ENCODE measurements at places on chromosomes 7 and 10.

DNA sequence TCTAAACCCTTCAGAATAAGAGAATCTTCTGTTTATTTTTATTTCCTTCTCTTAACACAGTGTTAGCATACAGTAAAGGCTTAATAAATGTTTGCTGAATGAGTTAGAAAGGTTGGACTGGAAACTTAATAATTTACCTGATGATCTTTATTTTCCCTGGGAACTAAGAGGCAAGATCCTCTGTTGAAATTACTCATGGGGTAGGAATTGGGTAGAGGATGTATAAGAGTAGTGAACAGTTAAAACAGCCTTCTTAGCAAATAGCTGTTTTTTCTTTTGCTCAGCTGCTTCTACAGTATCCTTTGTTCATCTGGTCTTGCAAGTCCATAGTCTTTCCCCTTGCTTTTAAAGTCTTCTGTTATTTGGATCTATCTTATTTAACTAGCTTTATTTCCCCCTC lies 80.0 kb downstream of the AKAP9 start:
- DNase-seq: no peak

- no peak for DNase-seq
Observed at GRCh38 chr10:98638920-98639319, 192.2 kb upstream of the HPS1 start.

GRCh38 chr10:47402641-47403301 lies 18.7 kb upstream of the ZNF488 start:
- DNase-seq: no peak

DNA sequence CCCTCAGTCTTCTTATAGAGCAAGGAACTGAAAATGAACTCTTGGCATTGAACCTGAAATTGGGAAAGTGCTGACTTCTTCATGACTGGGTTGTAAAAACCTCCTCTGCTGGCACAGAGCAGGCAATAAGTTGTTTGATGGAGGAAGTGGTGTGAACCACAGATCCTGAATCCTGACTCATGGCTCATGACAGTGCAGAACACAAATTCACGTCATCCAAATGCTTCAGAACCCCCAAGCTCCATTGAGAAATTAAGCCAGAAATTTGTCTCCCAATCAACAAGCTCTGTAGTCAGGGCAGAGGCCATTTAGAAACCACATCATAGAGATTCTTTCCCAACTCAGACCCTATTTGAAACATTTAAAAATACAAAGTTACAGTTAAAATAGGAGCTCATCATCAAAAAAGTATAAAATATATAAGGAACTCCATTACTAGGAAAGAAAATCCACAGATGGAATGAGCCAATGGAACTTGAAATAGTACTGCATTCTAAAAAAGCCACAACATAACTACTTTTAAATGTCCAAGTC lies 10.3 kb upstream of the STK17A start:
- DNase-seq: no peak

GRCh38 chr10:58753425-58753824 lies 240.8 kb downstream of the BICC1 start:
- no peak for DNase-seq

Measured in stimulated activated CD8-positive, alpha-beta memory T cell treated with anti-CD3 and anti-CD28 coated beads, Interleukin-4, amount 100 ng/mL, for 1 hour (primary cell).